HepG2 (cell line): ENCODE measurements at places on chromosomes 1 and 21. TPM values are rescaled to one million over a fixed set of nuclear protein-coding genes. Genes with fewer than 3 reads are reported as not detected.
A peak's percentile ranks its signal among the peaks of the same experiment; 100 is the strongest.

DNA sequence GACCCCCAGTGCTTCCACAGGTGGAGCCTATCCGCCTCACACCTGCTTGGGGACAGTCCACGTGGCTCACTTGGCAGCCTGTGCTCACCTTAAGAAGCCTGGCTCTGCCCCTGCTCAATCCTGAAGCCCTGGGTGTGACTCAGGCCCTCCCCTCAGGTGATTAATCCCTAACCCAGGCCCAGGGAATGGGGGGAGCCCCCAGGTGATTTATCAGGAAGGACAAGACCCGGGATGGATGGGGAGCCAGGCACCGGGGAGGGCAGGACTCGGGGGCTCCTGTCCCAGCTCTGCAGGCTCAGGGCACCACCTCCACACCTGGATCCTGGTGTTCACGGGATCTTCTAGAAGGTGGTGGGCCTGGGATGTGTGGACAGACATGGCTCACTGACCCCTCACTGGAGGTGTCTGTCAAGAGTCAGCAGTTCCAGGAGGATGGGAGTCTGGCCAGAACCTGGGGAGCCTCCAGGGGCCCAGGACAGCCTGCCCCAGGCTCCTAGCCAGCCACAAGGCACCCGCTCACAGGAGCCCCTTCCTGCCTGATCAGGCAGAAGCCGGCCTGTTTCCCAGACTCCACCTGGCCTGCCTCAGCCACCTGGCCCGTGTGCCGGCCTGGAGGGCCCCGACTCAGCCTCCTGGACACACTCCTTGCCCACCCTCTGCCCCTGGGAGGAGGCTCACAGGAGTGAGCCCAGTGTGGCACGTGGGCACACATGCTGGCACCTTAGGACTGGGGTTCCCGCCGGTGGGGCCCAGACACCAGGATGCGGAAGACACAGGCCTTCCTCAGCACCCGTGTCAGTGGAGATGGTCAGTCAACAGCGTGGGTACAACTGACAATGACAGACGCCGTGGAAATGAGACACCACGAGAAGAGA lies 38.6 kb upstream of the COL6A1 start:
- no peak overlapping the region for H3K4me3 ChIP-seq
- no peak for DNase-seq
- H3K36me3 ChIP-seq = no peaks in the 10 kb centered on the region
- H3K27ac ChIP-seq = no peak overlapping the region

DNA sequence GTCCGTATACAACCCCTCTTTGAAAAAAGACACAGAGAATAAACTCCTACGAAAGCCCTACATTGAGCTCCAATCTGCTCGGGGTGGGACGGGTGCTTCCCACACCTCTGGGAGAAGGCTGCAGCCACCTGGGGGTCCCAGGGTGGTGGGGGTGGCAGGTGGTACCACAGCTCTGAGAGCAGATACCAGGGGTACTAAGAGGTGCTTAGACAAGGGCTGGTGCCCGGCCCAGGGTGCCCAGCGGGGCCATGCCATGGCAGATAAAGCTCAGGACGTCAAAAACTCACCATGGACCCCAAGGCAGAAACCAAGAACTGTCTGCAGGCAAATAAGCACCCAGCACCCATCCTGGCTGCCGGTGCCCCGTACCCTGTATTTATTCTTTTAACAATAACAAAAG lies 75.1 kb downstream of the SPSB1 start:
- DNase-seq = no peak
- H3K27ac ChIP-seq = no peak overlapping the region
- H3K4me3 ChIP-seq = no peak overlapping the region
- no peaks in the 10 kb centered on the region for H3K36me3 ChIP-seq
- H3K27me3 ChIP-seq = no peaks in the 10 kb centered on the region
- peaks cover 16% of the 10 kb centered on the region for H3K4me1 ChIP-seq

Gene SFN
- 5.6 and 6.8 TPM in 2 replicates for total RNA-seq

Gene SRSF4
- 43.3 and 50.9 TPM in 2 replicates for total RNA-seq

DNA sequence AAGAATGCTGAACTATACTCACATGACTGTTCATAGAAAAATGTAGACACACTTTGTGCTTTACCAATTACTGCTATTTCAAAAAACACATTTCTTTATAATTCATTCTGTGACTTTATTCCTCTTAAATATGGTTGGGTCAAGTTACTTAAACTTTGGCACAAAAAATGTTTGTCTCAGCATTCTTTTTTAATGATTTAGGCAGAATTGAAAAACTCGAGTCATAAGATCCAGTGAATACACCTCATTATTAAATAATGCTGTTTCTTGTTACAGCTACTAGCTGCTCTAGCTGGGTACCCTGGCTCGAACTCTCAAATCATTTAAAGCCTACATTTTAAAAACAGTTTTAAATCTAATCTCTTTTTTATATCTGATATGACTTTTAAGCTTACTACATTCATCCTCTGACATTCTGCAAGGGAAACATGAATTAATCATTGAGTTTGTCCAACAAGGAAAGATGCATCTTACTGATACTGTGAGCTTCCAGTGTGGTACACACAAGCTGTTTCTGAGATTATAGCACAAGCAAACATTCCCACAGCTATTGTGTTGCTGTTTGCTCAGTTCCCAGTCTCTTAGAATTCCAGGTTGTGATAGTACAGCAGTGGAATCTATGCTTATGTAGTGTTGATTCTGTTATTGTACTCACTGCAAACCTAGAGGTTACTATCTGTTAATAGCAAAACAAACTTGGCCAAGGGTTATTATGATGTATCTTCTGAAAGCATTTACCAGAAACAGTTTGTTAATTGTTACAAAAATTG lies 746.5 kb downstream of the USP25 start:
- H3K4me1 ChIP-seq = no peaks in the 10 kb centered on the region
- DNase-seq = no peak
- no peak overlapping the region for H3K4me3 ChIP-seq
- H3K27me3 ChIP-seq = no peaks in the 10 kb centered on the region
- no peak overlapping the region for H3K27ac ChIP-seq

DNA sequence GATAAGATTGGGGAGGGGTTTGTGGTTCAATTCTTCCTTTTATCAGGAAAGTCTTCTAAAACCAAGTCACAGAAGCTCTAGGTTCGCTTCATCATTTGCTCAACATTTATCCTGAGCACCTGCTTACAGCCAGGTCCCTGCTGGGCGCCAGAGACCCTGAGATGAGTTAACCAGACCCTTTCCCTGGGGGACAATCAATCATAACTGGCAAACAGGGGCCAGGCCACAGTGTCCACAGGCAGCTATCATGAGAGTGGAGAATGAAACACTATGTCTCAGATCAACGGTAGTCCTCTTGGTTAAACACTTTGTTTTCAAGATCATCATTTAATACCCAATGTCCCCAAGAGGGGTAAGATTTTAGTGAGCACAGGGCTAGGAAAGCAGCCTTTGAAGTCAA lies 146.8 kb downstream of the BEND5 start:
- DNase-seq = no peak
- H3K36me3 ChIP-seq = no peaks in the 10 kb centered on the region
- H3K4me1 ChIP-seq = no peaks in the 10 kb centered on the region
- H3K4me3 ChIP-seq = no peak overlapping the region

Gene RAB3B
- 1.0 and 1.9 TPM in 2 replicates for total RNA-seq

- 0 out of 2 replicates have a peak, but pooled peaks cover 3% of the 10 kb centered on the region for H3K4me1 ChIP-seq
- H3K4me3 ChIP-seq = no peak overlapping the region
- no peaks in the 10 kb centered on the region for H3K36me3 ChIP-seq
- no peak for DNase-seq
Measured at GRCh38 chr1:6965083-6965934, 180.1 kb downstream of the CAMTA1 start.

DNA sequence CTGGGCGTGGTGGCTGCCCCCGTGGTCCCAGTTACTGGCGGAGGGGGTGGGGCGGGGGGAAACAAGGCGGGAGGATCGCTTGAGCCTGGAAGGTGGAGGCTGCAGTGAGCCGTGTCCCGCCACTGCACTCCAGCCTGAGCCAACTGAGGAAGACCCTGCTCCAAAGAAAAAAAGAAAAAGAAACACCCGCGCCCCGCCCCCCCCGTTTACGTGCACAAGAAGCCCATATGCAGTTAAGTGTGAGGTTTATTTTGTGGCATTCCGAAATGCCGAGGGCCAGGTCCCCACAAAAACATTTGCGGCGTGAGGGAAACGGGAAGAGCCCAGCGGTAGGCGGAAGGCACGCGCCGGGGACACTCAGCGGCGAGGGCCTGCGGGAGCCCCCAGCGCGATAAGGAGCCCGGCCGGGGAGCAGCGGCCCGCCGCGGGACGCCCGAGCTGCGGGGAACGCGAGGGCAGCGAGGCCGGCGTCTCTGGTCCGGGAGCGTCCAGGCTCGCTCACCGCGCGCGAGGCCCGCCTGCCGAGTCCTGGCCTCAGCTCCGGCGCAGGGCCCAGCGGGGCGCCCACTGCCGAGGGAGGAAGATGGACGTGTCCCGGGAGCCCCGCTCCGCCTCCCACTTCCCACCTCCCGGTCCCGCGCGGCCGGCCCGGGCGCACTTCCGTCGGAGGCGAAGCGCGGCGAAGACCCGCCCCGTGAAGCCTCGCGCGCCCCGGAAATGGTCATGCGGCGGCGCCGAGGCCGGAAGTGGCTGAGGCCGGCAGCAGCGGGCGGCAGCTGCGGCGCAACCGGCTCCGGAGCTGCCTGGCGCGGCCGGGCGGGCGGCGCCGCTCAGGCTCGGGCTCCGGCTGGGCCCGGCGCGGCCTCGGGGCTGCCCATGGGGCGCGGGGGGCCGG lies at the start of gene TRAPPC10:
Gene TRAPPC10 (plus strand): TSS at position 731 of the 895 bp plus-strand sequence. CDS start 185 bp downstream, outside the sequence.
- peak within 1 kb of the TSS; percentile 92 for H3K27ac ChIP-seq
- peak within 1 kb of the TSS; percentile 85 for H3K4me3 ChIP-seq
- H3K36me3 ChIP-seq = no peaks in the 10 kb centered on the region
- peak; percentile 62 for DNase-seq
- H3K4me1 ChIP-seq = peaks cover 47% of the 10 kb centered on the region
- H3K27me3 ChIP-seq = no peaks in the 10 kb centered on the region

GRCh38 chr21:44943686-44944550 lies 4.1 kb downstream of the SLX9 start:
- no peaks in the 10 kb centered on the region; the same call in 2 of the 3 replicates for H3K27me3 ChIP-seq
- H3K4me1 ChIP-seq = peaks cover 30% of the 10 kb centered on the region
- H3K27ac ChIP-seq = no peak overlapping the region
- H3K36me3 ChIP-seq = peaks cover 48% of the 10 kb centered on the region
- no peak for DNase-seq

DNA sequence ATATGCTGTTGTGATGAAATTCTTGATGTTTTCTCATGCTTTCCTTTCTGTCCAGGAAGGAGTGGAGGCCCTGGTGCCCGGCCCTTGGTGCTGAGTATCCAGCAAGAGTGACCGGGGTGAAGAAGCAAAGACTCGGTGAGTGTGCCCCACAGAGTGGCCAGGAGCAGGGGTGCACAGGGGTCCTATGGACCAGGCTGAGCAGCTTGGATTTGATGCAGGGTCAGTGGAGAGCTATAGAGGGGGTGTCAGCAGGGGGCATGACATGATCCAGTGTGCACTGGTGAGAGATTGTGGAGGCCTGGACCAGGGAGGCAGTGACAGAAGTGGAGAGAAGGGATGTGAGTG lies 7.4 kb downstream of the PTPRF start:
- peaks cover 83% of the 10 kb centered on the region for H3K4me1 ChIP-seq
- peaks cover 15% of the 10 kb centered on the region for H3K36me3 ChIP-seq
- H3K27me3 ChIP-seq = no peaks in the 10 kb centered on the region

DNA sequence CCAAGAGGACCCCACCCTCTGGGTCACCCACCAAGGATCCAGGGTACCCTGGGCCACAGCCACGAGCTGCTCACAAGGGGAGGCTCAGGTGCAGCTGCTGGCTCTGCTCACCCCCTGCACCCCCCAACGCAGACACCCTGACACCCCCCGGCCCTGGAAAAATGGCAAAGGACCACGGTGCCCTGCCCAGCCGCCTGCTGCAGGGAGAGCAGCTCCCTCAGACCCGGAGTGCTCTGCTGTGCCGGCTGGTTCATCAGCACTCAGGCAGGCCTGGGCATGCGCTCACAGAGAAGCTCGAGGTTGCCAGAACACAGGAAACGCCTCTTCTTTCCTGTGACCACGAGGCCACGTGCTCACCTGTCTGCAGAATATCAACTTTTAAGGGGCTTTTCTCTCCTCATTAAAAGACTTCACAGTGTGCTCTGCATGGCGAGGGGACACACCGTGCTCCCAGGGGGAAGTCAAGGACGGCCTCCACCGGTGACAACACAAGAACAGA lies 4.3 kb upstream of the C1QTNF12 start:
- no peak overlapping the region for H3K4me3 ChIP-seq
- H3K36me3 ChIP-seq = peaks cover 7% of the 10 kb centered on the region
- H3K4me1 ChIP-seq = no peaks in the 10 kb centered on the region

DNA sequence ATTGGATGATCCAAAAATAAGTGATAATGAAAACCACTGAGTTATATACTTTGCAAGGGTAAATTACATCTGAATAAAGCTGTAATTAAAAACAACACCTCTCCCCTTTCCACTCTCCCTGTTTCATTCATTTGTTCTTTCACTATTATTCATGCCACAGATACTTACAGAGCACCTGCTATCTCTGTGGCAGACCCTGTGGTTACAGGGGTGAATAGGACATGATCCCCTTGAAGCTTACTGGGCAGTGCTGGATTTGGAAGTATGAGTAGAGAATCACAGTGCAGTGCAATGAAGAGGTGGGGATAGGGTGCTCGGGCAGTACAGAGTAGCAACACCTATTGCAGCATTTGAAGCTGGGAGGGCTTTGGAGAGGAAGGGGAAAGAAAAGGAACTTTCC lies 21.7 kb downstream of the ARV1 start:
- H3K4me1 ChIP-seq = no peaks in the 10 kb centered on the region
- DNase-seq = no peak
- H3K36me3 ChIP-seq = peaks cover 12% of the 10 kb centered on the region
- no peak overlapping the region for H3K4me3 ChIP-seq
- H3K27ac ChIP-seq = no peak overlapping the region

- no peaks in the 10 kb centered on the region; the same call in 2 of the 3 replicates for H3K27me3 ChIP-seq
- H3K36me3 ChIP-seq = no peaks in the 10 kb centered on the region
- no peaks in the 10 kb centered on the region for H3K4me1 ChIP-seq
- no peak for DNase-seq
- H3K27ac ChIP-seq = no peak overlapping the region
Measured at GRCh38 chr1:17066361-17067068, 12.7 kb upstream of the SDHB start.

- no peak for DNase-seq
- no peaks in the 10 kb centered on the region; the same call in 1 of the 2 replicates for H3K27me3 ChIP-seq
- peak overlapping the region; percentile 37 for H3K27ac ChIP-seq
- no peaks in the 10 kb centered on the region for H3K36me3 ChIP-seq
Measured at GRCh38 chr21:42807938-42808613, 71.3 kb downstream of the WDR4 start.
